Stimulated activated CD4-positive, alpha-beta T cell treated with anti-CD3 and anti-CD28 coated beads, Interleukin-12 subunit alpha, Interleukin-12 subunit beta, amount 100 ng/mL, for 4 hours (primary cell): ENCODE measurements at places on chromosomes 12 and 14.

GRCh38 chr14:104243200-104243599, 104.8 kb downstream of the KIF26A start:
- DNase-seq, result no peak

DNA sequence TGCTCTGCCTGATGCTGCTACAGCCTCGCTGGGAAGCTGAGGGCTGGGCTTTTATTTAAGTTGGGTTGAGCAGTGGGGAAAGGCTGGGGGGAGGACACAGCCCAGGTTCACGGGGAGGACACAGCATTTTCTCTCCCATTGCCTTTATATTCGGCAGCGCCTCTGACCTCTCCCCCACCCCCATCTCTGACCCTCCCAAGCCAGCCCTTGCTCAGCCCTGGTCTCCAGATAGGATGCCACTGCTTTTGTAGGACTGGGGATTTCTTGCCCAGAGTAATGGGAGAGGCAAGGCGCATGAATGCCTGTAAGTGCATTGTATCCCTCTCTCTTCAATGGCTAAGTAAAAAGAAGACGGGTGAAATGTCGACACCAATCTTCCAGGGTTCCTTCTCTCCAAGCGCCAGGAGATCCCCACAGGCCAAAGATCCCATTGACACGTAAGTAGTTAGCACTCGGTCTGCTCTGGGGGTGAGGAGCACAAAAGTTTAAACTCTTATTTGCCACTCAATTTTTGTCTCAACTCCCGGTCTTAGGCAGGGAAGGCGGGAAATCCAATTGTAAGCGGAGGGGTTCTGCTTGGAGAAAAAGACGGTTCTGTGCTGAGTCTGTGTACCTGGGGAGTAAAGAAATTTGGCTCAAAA, 4.6 kb downstream of the HOXC4 start:
- DNase-seq, result no peak

DNA sequence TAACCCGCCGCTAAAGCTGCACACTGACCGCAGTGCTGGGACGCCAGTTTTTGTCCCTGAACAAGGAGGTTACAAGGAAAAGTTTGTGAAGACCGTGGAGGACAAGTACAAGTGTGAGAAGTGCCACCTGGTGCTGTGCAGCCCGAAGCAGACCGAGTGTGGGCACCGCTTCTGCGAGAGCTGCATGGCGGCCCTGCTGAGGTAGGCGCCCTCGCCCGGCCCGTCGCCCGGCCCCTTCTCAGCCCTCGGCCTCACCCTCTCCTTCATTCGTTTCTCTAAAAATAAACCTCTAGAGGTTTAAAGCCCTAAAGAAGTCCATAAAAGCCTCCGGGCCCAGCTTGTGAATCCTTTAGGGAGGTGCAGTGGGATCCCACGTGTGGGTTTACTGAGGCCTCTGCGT, 52.2 kb upstream of the AMN start:
- DNase-seq, result no peak

- DNase-seq, result no peak
Observed at GRCh38 chr12:88737838-88738472, 157.7 kb upstream of the KITLG start.

DNA sequence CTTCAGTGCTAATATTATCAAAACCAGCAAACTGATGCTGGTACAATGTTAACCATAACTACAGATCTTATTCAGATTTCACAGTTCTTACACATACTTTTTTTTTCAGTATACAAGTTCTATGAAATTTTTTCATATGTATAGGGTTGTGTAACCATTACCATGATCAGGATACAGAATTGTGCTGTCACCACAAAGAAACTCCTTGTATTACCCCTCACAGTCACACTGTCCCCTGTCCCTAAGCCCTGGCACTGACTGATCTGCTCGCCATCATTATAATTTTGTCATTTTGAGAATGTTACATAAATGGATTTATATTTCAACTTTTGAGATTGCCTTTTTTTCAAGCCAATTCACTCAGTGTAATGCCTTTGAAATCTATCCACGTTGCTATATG, 21.3 kb upstream of the NFKBIA start:
- DNase-seq, result no peak

DNA sequence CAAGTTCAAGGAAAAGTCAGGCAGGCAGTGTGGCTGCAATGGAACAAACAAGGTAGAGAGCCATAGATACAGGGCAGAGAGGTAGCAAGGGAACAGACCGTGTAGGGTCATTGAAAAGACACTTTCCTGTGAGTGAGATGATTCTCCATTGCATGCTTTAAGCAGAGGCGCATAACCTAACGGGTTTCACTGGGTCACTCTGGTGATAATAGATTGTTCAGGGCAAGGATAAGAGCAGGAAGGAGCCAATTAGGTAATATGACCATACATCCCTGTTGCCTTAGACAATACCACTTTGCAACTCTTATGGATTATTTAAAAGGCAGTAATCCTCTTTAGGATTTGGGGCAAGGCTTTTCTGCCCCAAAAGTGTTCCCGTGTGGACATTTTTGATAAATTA, 214.1 kb downstream of the PTPRO start:
- no peak for DNase-seq

GRCh38 chr14:23306412-23307145, at the start of gene BCL2L2:
Gene BCL2L2 (plus strand): TSS chr14:23306833. CDS start chr14:23307768, 935 bp downstream.
- no peak for DNase-seq

- no peak for DNase-seq
Observed at GRCh38 chr12:112645586-112645985, 146.0 kb upstream of the RPH3A start.

GRCh38 chr12:76003355-76003638, 28.3 kb downstream of the PHLDA1 start:
- DNase-seq, result no peak
